ENCODE measurements at places on chromosomes 6 and 20.

DNA sequence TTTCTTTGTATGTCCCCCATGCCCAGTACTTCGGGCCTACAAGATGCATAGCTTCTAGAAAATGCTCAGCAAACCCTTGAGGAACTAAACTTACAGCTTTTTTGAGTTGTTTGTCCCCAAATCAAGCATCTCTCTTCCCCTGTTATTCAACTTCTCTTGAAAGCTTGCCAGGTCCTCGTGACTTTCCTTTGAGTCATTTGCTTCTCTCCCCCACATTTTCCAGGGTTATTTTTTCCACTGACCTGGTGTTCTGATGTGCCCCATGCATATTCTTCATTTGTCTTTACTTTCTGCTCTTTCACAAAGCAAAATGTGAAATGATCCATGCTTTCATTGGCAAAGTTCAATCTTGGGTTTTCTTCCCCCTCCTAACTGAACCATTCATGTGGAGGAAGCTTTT lies 204.8 kb downstream of the TFAP2A start:
- DNase-seq = no peak

- peak; percentile 60 for DNase-seq
Observed at GRCh38 chr6:158536084-158536890, 23.6 kb upstream of the TMEM181 start.

GRCh38 chr20:46894971-46895905 lies 595 bp downstream of the EYA2 start:
- DNase-seq = no peak

GRCh38 chr20:1327241-1327653 lies 1.7 kb downstream of the SDCBP2 start:
- no peak for DNase-seq

GRCh38 chr20:15077733-15078250 lies 740.4 kb upstream of the FLRT3 start:
- no peak for DNase-seq

DNA sequence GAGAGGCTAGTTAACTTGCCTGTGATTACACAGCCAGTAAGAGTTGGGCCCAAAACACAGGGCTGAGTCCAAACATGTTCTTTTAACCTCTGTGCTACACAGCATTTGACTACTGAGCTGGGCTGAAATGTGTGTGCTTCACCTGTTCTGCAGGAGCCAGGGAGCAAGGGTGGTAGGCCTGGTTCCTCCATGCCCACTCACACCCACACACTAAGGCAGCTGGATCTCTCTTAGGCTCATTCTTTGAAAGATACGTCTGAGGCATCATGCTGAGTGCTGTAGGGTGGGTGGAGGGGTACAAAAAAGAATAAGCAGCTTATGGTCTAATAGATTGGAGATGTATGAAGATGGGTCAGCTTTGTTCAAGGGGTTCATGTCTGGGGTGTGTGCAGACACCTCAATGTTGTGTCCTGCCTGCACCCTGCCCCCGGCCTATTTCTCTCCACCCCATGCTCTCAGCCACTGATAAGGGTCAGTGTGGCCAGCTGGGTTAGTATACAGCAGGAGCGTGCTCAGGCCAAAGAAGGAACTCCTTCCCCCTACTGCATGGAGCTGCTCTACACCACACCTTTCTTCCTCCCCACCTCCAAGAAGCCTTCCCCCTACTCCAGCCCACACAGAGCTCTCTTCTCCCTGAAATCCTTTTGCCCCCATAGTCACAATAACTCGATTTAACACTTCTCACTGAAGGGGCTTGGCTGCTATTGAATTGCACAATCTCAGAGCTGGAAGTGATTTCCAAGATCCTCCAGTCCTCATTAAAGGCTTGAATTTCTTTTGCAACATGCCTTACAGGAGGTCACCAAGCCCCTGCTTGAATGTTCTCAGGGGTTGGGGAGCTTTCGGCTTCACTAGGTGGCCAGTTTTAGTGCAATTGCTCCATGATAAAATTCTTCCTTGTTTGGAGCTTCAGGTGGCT lies 3.4 kb downstream of the PPP2R5D start:
- DNase-seq = no peak

- DNase-seq = no peak
Observed at GRCh38 chr20:32362901-32363364, 4.8 kb downstream of the ASXL1 start.

DNA sequence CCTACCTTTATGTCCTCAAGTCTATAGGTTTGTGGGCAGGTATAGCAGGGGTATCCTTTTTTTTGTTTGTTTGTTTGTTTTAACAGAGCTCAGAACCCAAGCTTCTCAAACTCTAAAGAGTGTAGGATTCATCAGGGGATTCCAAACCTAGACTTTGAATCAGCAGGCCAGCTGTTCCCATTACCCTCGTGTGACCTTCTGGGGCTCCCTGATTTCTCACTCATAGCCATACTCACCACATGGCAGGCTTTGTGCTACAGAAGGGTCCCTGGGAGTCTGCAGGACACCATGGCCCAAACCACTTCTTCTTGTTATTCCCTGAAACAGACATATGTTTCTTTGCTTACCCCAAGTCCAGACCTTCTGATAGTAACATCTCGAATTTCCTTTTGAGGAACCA lies 350.8 kb upstream of the TSHZ2 start:
- DNase-seq = no peak

- no peak for DNase-seq
Observed at GRCh38 chr20:36506253-36506652, 35.1 kb upstream of the MYL9 start.

DNA sequence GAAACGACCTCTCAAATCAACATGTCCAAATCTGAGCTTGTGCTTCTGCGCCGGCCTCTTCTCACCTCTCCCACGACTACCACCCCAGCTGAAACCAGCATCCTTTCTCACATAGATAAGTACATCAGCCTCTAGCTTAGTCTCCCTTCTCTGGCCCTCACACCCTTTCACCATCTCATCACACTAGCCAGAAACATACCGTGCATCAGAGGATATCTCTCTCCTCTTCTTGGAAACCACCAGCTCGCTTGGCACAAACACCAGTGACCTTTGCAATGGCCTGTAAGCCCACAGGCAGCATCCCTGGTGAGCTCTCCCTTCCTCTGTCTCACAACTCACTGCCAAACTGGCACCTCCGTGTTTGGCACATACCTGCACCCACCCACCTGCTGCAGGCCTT lies 291.8 kb downstream of the EYA4 start:
- DNase-seq = no peak

GRCh38 chr6:162899148-162899547 lies 171.4 kb downstream of the PACRG start:
- DNase-seq = no peak

- DNase-seq = peak; percentile 84
Observed at GRCh38 chr6:166360243-166361076, 18.1 kb upstream of the SFT2D1 start.

DNA sequence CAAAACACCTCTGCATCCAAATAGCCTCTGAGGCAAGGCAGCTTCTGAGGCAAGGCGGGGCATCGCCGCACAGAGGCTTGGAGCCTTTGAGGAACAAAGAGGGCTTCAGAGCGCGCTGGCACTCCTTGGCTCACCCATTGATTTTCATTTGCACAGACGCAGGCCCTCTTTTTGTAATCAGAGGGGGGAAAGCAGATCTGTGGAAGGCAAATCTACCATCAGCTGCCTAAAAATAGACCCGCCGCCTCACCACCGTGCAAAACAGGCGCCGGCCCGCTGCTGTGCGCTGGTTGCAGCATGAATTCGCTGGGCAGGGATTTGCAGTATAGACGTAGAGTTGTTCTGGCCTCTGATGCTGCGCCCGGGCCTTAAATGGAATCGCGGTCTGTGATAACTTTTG lies 69.9 kb upstream of the STMND1 start:
- no peak for DNase-seq

DNA sequence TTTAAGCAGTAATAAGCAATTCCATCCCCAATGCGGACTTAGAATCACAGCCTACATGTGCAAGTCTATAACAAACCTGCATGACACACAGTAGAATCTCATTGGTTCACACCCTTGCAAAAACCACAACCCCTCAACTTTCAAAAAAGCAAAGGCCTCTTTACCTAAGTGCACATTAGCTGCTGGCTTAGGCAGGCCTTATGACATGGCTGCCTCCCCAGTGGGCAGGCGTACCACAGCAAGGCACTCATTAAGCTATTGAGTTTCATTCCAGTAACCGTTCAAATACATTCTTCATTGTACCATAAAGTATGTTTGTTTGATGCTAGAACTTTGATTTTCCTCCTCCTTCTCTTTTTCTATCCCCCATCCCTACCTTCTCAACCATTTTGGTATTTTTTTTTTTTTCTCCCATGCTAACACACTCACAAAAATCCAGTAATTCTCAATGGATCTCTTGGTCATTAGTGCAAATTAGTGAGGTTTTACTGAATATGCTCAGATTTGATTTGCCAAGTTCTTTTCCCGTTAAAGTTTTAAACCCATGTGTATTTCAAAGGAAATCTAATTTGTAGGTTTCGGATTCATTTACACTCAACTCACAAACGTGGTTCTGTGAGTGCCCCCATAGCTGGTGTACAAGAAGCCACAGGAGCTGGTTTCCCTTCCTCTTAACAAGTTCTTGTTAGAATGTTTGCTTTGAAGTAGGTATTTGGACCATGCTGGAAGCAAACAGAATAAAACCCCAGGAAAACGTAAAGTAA lies 460.4 kb upstream of the RUNX2 start:
- no peak for DNase-seq

DNA sequence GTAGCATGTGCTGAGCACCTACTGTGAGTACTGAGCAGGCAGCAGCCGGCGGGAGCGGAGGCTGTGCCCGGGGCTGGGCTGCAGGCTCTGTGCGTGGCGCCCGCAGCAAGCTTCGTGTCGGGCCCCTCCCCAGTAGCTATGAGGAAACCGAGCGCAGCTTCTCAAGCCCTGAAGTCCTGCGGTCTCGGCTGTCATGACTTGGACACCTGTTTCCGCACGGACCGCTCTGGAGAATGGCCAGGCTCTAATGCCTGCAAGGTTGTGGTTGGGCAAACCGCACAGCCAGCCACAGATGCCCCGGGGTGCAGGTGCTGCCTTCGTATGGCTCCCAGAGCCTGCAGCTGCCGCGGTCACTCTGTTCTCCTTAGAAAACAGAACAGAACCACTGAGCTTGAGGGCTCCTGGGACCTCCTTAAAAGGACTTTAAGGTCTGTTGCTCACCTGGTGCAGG lies 33.7 kb downstream of the PYGB start:
- no peak for DNase-seq
